ENCODE measurements at places on chromosomes 13 and 19. TPM values are rescaled to one million over a fixed set of nuclear protein-coding genes. Genes with fewer than 3 reads are reported as not detected.
A peak's percentile ranks its signal among the peaks of the same experiment; 100 is the strongest.

DNA sequence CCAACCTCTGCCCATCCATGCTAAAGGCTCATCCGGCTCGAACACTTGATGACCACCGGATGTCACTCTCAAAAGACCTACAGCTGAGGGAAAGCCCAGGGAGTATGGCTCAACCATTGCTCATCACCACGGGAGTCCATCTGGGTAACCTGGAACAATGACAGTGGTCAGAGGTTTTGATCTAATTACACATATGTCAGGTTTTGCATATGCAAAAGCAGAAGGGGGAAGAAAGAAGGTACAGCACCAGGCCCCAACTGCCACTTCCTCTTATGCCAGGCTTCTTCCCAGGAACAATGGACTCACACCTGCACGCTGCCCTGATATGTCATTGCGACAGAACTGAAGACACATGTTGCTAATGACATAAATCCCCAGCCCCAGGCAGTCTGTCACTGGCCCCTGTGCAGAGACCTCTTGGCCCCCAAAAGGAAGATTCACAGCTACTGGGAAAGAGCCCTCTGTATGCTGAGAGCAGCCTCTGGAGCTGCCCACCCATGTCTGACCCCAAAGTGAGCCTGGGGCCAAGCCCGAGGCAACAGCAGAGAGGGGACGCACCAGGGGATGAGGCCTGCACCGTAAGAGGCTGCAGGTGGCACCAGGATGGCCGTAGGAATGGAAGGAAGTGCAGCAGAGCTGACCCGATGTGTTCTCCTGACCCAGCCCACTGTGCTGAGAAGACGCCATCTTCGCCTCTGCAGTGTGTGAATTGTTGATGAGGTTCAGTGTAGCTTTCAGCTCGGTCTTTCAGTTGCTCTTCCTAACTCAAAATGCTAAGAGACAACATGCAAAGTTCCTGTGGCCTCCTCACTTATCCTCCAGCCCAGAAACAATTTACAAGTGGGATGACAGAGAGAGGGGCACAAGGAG is 26.3 kb downstream of the EPS15L1 start:
- no peak for DNase-seq

DNA sequence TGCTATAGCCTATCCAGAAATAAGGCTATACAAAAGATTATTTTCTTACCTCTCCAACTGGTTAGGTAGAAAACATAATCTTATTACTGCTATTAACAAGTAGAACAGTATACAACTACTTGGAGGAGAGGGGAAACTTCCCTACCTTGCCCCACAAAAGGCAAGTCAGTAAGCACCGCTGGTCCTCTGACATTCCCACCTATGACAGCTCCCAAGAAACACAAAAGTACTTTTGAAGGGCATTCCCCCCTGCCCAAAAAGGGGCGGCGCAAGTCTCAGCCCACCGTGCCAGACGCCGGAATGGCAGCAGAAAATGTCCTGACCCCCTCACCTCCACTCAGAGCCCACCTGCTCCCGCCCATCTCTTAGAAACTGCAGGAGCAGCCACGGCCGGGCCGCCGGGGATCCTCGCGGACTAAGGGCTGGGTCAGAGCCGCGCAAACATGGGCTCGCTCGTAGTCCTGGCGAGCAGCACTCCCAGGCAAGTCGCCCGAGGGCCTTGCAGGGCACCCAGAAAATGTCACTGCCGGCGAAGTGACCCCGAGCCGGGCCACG is 437 bp downstream of the SUCLA2 start:
- no peak for DNase-seq

- DNase-seq, result no peak
These were observed 12.9 kb downstream of the TPM4 start for GRCh38 chr19:16089010-16089846.

- peak; percentile 86 for DNase-seq
These were observed 813 bp upstream of the DMPK start for GRCh38 chr19:45782820-45783785.

GRCh38 chr13:41455725-41456419 is 1.5 kb upstream of the RGCC start:
- no peak for DNase-seq

GRCh38 chr13:31476753-31477152 is 262.6 kb upstream of the RXFP2 start:
- no peak for DNase-seq

- DNase-seq, result peak; percentile 45
These were observed 12.7 kb downstream of the SUGT1 start for GRCh38 chr13:52665325-52665724.

DNA sequence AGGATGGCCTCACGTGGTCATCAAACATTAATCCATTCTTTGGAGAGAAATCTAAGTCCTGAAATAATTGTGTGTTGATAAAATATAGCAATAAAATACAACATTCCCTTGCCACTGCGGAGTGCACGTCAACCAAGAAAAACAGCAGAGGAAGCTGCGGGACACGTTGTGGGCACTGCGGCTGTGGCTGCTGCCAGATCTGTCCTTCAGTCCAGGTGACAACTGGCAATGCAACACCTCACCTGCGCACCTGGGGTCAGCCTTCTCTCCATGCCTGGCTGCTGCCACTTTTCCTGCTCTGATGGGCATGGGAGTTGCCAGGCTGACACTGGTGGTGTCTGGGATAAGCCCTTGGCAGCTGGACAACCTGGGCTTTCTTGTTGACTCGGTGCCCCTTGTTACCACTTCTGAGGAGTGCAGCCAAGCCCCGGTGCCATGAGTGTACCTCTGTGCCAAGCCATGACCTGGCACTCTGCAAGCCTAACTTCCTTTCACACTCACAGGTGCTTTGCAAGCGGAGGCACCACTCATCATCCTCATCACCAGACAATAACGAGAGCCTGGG is 251.6 kb upstream of the TSHZ3 start:
- DNase-seq, result no peak

- DNase-seq, result no peak
These were observed 241.4 kb downstream of the LACC1 start for GRCh38 chr13:44120849-44121755.

DNA sequence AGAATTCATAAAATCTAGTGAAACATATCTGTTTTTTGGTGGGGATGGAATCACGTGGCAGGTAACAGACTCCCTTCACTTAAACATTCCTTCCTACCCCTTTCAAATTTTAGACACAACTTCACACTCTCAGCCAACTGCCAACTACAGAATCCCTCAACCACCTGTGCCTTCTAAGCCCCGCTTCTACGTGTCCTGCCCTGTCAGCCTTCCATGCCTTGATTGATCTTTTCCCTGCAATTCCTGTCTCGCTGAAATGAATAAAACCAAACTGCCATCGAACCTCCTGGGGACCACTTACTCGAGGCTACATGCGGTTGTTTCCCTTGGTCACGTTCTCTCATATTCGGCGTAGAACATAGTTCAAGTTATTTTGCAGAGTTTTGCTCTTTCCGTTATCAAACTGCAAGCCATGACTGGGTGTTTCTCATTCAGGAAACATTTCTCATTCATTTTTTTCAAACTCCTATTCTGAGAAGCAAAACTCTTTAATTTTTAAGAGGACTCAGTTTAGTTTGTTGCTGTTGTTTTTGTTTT is 1.1 kb downstream of the ZNF625 start:
- no peak for DNase-seq

DNA sequence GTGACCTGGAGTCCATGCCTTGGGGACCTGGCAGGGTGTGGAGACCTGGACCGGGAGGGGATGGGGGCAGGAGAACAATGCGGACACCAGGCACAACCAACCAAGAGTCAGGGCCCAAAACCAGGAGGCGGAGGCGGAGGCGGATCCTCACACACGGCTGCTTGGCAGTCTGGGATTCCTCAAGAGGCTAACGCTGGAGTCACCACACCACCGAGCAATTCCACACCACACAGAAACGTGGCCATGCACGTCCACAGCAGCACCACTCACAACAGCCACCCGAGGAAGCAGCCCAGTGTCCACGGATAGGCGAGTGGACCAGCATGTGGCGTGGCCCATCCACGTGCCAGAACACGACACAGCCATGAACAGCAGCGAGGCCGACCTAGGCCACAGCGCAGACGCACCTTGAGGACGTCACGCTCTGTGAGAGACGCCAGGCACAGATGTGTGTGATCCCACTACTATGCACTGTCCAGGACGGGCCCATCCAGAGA is 17.7 kb downstream of the SBNO2 start:
- peak; percentile 59 for DNase-seq

GRCh38 chr19:49790866-49791265 is 22.2 kb downstream of the FUZ start:
- DNase-seq, result peak; percentile 75

DNA sequence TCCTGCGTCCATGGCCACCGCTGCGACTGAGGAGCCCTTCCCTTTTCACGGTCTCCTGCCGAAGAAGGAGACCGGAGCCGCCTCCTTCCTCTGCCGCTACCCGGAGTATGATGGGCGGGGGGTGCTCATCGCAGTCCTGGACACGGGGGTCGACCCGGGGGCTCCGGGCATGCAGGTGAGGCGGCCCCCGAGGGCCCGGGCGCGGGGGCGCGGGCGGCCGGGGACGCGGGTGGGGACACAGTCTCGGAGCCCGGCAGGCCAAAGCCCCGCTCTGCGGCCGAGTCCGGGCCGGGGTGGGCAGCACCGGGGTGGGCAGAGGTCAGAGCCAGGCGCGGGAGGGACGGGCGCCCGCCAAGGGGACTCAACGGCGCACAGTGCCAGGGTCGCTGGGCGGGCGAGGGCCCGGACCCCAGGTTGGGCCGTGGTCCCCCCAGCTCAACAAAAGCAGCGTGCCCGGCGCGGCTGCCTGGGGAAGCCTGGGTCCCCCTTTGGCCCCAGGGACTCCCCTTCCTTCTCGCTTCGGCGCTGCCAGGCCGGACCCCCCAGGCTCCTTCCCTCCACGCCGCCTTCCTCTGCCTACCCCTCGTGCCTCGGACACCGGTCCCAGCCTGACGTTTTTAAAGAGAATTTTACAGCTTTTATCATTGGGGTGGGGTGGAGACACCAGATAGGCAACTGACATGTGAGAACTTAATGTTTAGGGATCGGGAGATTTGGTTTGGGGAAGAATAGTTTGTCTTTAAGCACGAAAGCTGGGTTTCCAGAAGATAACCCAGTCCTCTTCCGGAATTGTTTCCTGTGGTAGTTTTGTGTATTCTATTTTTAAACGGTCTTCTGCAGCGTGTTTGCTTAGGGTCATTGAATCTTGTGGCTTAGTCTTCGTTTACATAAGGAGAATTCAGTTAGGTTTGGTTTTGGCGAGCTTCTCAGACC is 509 bp downstream of the TPP2 start:
- peak; percentile 61 for DNase-seq

DNA sequence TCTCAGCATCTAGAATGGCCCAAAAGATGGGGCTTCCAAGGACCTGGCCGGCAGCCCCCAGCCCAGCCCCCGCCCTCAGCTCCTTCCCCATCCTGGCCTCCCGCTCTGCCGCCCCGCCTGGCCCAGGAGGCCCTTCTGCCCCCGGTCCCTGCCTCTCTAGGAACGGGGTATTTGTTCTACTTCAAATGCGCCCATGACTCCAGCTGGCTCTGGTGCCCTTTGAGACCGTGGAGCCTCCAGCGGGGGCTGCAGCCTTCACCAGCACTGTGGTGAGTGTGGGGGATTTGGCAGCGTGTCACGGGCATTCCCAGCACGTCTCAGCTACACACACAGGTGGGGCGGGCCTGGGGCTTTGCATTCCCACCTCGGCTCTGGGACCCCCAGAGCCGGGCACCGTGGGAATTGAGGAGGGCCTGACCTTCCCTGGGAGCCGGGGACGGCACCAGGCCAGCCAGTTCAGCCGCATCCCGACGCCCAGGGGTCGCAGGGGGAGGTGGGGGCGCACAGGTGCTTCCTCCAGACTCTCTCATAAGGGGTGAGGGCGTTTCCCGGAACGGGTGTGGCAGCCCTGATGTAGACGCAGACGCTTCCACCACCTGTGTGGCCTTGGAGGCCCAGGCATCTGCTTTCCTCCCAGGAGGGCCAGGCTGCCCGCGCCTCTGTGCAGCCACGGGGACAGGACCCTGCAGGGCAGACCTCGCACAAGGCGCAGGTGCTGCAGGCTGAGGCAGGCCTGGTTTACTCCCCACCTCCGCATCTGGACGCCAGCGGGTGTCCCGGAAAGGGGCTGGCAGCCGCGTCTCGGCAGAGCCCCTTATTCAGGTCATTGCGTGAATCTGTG is 947 bp downstream of the ATP4B start:
- no peak for DNase-seq

DNA sequence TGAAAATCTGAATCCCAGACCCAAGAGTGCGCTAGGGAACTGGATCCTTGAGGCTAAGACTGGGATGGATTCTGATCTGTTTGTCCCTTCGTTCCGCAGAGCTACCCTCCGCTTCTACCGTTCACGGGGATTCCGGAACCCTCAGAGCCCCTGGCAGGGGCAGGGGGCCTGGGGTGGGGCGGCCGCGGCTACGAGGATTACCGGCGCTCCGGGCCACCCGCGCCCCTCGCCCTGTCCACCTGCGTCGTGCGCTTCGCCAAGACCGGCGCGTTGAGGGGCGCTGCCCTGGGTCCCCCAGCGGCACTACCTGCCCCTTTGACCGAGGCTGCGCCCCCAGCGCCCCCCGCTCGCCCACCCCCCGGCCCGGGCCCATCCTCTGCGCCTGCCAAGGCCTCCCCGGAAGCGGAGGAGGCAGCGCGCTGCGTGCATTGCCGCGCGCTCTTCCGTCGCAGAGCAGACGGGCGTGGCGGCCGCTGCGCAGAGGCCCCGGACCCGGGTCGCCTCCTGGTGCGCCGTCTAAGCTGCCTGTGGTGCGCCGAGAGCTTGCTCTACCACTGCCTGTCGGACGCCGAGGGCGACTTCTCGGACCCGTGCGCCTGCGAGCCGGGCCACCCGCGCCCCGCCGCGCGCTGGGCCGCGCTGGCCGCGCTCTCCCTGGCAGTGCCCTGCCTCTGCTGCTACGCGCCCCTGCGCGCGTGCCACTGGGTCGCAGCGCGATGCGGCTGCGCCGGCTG is 7.1 kb downstream of the SPRED3 start:
- DNase-seq, result no peak

DNA sequence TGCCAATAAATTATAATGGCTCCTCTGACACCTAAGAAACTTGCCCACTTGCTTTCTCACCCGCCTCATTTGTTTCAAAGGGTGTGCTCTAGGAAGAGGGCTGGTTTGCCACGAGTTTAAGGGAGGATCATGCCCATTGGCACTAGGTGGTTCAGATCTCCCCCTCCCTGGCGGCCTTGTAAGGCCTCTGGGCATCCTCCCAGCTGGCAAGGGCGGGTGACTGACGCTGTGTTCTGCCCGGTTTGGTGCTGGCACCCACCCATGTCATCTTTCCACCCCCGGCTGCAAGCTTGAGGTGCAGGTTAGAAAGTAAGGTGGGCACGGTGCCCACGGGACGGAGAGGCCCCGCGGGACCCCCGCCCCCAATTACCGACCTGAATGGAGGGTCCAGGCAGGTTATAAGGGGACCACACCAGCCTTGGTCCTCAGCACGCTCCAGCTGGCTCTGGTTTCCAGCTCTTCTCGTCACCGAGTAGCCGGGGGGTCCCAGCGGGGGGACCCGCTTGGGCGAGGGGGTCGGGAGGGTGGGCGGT is 90.4 kb downstream of the PTPRS start:
- DNase-seq, result no peak

TMEM86B gene
- 1.7 TPM for total RNA-seq

CD209 gene
- not detected for total RNA-seq

CLEC17A gene
- not detected for total RNA-seq

ONECUT3 gene
- total RNA-seq, result not detected

SLC10A2 gene
- not detected for total RNA-seq

NLRP4 gene
- not detected for total RNA-seq

ARHGAP35 gene
- total RNA-seq, result 36.7 TPM

PSENEN gene
- total RNA-seq, result 14.7 TPM

GRAMD1A gene
- total RNA-seq, result 26.7 TPM
